IPS DF 6.9 (cell line): ENCODE measurements at places on chromosomes 1 and 21.

DNA sequence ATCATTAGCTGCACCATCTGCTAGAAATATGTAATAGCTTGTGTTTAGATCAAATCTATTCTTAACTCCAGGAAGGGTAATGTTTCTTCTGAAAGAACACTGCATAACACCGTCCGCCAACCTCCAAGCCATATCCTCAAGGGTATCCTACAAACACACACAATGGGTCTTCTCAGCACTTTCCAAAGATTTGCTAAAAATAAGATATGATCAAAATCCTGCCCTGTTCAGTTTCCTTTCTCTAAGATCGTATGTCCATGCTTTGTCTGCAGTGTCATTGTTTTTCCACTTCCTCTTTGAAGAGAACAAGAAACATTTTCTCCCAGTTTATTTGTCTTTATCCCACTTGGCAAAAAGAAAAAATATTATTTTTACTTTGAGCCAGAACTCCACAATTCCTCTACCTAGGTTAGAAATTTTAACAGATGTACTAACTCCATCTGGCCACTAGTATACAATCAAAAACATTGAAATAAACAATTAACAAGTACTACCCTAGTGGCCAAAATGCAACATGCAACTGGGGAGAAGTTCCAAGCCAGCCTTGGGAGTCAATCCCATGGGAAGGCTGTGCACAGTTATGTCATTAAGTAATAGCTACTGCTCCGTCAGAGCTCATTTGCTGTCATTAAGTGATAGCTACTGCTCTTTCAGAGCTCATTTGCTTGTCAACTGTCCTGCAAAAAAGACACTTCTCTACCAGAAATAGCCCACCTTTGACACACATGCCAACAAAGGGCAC, 37.8 kb downstream of the FRRS1 start:
- H3K27ac ChIP-seq, result no peak overlapping the region
- no peaks in the 10 kb centered on the region for H3K36me3 ChIP-seq
- H3K4me1 ChIP-seq, result peaks cover 5% of the 10 kb centered on the region; the same call in 1 of the 2 replicates
- H3K27me3 ChIP-seq, result no peaks in the 10 kb centered on the region
- DNase-seq, result no peak

DNA sequence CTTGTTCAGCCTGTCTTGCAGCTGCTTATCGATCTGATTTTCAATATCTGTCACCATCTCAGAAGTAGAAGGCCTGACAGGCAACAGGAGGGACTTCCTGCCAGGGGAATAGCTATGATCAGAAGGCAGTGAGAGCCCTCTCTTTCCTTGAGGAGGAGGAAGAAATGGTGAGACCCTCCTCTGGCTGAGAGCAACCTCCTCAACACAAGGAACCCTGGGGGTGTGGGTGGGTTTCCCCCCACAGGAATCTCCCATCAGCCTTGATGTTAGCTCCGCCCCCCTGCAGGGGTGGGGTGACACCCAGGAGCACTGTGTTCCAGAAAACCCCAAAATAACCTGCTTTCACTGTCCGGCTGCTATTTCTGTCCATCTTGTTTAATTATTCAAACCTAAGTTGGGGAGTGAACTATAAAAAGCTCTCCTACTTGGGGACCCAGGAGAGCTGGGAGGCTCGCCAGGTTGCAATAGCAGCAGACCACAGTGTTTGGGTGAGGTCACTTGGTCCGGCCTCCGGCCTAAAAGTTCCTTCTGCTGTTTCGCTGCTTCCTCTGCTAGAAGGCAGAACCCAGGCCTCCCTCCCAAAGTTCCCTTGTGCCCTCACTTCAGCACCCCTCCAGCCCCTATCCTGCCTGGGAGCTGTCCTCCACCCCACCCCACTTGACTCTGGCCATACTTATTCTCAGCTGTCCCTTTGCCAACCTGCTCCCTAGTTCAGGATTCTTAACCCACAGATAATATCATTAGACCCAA, 7.8 kb upstream of the MEF2D start:
- no peak overlapping the region for H3K4me3 ChIP-seq
- no peaks in the 10 kb centered on the region for H3K36me3 ChIP-seq
- H3K4me1 ChIP-seq, result peaks cover 6% of the 10 kb centered on the region; the same call in 1 of the 2 replicates
- H3K27ac ChIP-seq, result no peak overlapping the region

DNA sequence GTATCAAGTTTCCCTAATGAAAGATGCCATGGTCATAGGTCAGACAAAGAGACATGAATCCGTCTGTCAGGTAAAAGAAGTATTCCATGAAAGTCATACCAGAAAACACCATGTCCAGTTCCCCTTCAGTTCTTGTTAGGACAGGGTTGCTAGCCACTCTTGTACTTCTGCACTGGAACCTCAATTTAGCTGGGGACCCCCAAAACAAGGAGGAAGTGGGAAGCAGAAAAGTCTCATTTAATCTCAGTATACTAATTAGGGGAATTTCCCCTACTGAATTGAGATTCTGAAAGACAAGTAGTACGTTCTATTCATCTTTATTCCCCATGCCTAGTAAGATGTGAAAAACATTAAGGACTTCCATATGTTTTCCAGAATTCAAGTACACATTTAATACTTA, 1289.9 kb upstream of the B3GALT2 start:
- no peak for DNase-seq
- H3K4me3 ChIP-seq, result no peak overlapping the region
- no peaks in the 10 kb centered on the region for H3K36me3 ChIP-seq
- H3K4me1 ChIP-seq, result no peaks in the 10 kb centered on the region
- H3K27me3 ChIP-seq, result no peaks in the 10 kb centered on the region
- no peak overlapping the region for H3K27ac ChIP-seq

GRCh38 chr1:178969226-178969987, 56.3 kb upstream of the FAM20B start:
- no peaks in the 10 kb centered on the region for H3K36me3 ChIP-seq
- H3K27me3 ChIP-seq, result no peaks in the 10 kb centered on the region
- no peaks in the 10 kb centered on the region for H3K4me1 ChIP-seq
- no peak for DNase-seq

DNA sequence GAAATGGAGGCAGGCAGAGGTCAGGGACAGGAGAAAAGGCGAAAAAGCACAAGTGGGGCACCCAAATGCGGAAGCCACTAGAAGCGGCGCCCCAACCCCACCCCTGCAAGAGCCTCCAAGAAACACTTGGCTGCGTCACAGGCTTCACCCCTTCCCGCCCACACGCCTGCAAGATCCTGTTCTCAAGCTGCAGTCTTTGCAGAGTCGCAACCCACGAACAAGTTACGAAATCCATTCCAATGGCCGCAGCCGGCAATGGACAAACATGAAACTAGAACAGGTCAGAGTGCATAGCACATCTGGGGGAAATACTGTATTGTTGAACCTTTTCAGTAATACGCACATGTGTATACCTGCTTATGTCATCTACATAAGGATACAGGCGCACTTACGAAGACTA, 103.6 kb downstream of the PSMG1 start:
- H3K27me3 ChIP-seq, result no peaks in the 10 kb centered on the region
- DNase-seq, result no peak
- no peak overlapping the region for H3K4me3 ChIP-seq

- no peaks in the 10 kb centered on the region for H3K36me3 ChIP-seq
- H3K4me1 ChIP-seq, result peaks cover 9% of the 10 kb centered on the region; the same call in 1 of the 2 replicates
- no peak overlapping the region for H3K4me3 ChIP-seq
- no peak for DNase-seq
These were observed 67.0 kb downstream of the PLEKHA6 start for GRCh38 chr1:204292740-204293139.

- DNase-seq, result no peak
- no peak overlapping the region for H3K27ac ChIP-seq
- peaks cover 4% of the 10 kb centered on the region for H3K4me1 ChIP-seq
- no peak overlapping the region for H3K4me3 ChIP-seq
- H3K36me3 ChIP-seq, result peaks cover 24% of the 10 kb centered on the region
These were observed 31.8 kb downstream of the RABIF start for GRCh38 chr1:202857136-202857610.

GRCh38 chr1:160219062-160219929, 14.1 kb downstream of the PEA15 start:
- H3K27me3 ChIP-seq, result no peaks in the 10 kb centered on the region; the same call in 1 of the 2 replicates
- no peak for DNase-seq
- no peaks in the 10 kb centered on the region for H3K4me1 ChIP-seq
- peaks cover 30% of the 10 kb centered on the region; the same call in 1 of the 2 replicates for H3K36me3 ChIP-seq
- no peak overlapping the region for H3K4me3 ChIP-seq

DNA sequence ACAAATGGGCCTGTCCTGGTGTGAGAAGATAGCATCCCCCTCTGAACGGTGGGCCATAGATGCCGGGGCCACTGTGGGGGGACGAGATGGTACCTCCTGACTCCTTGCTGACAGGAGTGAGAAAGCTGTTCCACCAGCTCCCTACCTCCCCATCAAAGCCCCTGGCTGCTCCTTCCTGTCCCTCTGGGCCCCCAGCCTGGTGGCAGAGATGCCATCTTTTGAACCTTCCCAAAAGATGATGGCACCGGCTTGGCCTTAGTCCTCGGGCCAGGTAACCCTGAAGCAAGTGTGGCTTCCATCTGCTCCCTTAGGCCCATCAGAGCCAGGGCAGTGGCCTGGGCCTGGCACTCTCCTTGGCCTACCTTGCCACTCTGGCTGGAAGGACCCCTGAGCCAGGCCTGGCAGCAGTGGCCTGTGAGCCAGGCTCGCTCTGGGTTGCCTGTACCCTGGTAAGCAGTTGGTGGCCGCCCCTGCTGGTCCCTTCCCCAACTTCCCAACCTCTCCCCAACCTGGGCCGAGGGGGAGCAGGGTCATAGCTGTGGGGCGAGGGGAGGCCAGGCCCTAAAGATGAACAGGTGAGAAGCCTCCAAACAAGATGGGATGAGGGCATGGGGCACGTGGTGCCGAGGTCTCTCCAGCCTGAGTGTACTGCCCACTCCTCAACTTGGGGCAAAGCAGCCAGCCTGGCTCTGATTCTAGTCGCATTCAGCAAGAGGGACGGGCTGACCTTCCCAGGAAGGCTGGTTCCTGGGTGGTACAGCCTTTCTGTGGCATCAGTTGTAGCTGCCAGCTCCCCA, 34.7 kb downstream of the ZBTB17 start:
- no peaks in the 10 kb centered on the region for H3K27me3 ChIP-seq
- H3K36me3 ChIP-seq, result peaks cover 46% of the 10 kb centered on the region
- no peak for DNase-seq
- no peak overlapping the region for H3K27ac ChIP-seq
- H3K4me1 ChIP-seq, result no peaks in the 10 kb centered on the region; the same call in 1 of the 2 replicates

GRCh38 chr1:45365051-45365450, 24.8 kb upstream of the MUTYH start:
- H3K36me3 ChIP-seq, result no peaks in the 10 kb centered on the region
- no peaks in the 10 kb centered on the region for H3K27me3 ChIP-seq
- no peak overlapping the region for H3K27ac ChIP-seq

- no peak for DNase-seq
- H3K4me1 ChIP-seq, result no peaks in the 10 kb centered on the region
- no peak overlapping the region for H3K4me3 ChIP-seq
- H3K27ac ChIP-seq, result no peak overlapping the region
These were observed 84.6 kb downstream of the MATN1 start for GRCh38 chr1:30638811-30639210.

DNA sequence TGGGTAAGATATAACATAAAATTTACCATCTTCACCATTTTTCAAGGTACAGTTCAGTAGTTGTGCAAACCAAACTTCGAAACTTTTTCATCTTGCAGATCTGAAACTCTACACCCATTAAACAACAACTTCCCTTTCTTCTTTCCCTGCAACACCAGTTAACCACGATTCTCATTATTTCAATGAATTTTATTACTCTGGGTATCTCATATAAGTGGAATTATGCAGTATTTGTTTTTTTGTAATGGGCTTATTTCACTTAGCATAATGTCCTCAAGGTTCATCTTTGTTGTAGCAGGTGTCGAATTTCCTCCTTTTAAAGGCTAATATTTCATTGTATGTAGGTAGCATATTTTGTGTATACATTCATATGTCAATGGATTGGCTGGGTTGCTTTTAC, 146.1 kb downstream of the SPATA46 start:
- no peak for DNase-seq
- no peak overlapping the region for H3K27ac ChIP-seq
- no peaks in the 10 kb centered on the region for H3K27me3 ChIP-seq
- peaks cover 2% of the 10 kb centered on the region; the same call in 1 of the 2 replicates for H3K4me1 ChIP-seq
- H3K36me3 ChIP-seq, result no peaks in the 10 kb centered on the region
- no peak overlapping the region for H3K4me3 ChIP-seq

DNA sequence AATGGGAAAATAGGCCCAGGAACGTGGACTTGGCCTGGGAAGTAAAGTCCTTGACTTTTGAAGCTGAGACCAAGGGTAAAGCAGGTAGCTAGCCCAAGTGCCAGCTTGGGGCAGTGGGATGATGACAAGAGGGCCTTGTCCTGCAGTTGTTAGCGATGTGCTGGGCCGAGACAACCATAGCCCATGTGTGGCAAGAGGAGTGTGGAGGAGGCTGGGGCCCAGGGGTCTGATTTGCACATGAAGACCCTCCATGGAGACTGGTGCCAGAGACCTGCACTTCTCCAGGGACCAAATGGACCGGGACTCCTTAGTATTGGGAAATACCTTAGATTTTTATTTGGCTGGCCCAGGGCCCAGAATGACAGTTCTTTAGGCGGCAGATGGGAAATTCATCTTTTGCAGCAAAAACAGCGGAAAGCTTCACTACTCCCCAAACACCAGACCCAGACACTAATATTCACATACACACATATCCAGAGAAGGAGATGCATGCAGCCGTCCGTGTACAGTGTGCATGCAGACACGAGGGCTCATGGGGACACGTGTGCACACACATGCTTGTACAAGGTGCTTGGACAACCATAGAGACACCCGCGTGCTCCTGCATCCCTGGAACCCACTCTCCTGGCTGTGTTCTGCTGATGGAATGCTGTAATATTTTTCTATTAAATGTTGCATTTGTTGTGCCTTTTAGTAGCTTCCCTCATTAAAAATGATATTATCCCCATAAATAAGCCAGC, 78.1 kb upstream of the CSF3R start:
- H3K36me3 ChIP-seq, result no peaks in the 10 kb centered on the region
- H3K4me1 ChIP-seq, result no peaks in the 10 kb centered on the region
- no peak for DNase-seq
- H3K27ac ChIP-seq, result no peak overlapping the region
- no peaks in the 10 kb centered on the region for H3K27me3 ChIP-seq
- no peak overlapping the region for H3K4me3 ChIP-seq

- 0 out of 2 replicates have a peak, but pooled peaks cover 1% of the 10 kb centered on the region for H3K4me1 ChIP-seq
- no peak overlapping the region for H3K27ac ChIP-seq
- H3K27me3 ChIP-seq, result no peaks in the 10 kb centered on the region
- DNase-seq, result no peak
- H3K4me3 ChIP-seq, result no peak overlapping the region
- no peaks in the 10 kb centered on the region for H3K36me3 ChIP-seq
These were observed 98.8 kb downstream of the CCDC185 start for GRCh38 chr1:223492044-223492443.

GRCh38 chr21:41764558-41765419, 2.1 kb downstream of the RIPK4 start:
- H3K4me3 ChIP-seq, result no peak overlapping the region
- no peak for DNase-seq
- H3K36me3 ChIP-seq, result no peaks in the 10 kb centered on the region
- no peak overlapping the region for H3K27ac ChIP-seq
- H3K4me1 ChIP-seq, result peaks cover 13% of the 10 kb centered on the region

GRCh38 chr1:33277488-33278084, 21.3 kb downstream of the ZNF362 start:
- peaks cover 1% of the 10 kb centered on the region for H3K4me1 ChIP-seq
- peaks cover 7% of the 10 kb centered on the region for H3K36me3 ChIP-seq
- no peak overlapping the region for H3K4me3 ChIP-seq
- no peaks in the 10 kb centered on the region for H3K27me3 ChIP-seq
- DNase-seq, result no peak
